Brain (organoid and tissue), 16 donors: ENCODE measurements at places on chromosomes 6 and 20. TPM values are rescaled to one million over a fixed set of nuclear protein-coding genes. Genes with fewer than 3 reads are reported as not detected.

- no peak for DNase-seq
Observed at GRCh38 chr6:7257521-7258230, 55.3 kb downstream of the SSR1 start.

- peak; percentile 93 for DNase-seq
Observed at GRCh38 chr6:68778356-68779020, 143.4 kb downstream of the ADGRB3 start.

DNA sequence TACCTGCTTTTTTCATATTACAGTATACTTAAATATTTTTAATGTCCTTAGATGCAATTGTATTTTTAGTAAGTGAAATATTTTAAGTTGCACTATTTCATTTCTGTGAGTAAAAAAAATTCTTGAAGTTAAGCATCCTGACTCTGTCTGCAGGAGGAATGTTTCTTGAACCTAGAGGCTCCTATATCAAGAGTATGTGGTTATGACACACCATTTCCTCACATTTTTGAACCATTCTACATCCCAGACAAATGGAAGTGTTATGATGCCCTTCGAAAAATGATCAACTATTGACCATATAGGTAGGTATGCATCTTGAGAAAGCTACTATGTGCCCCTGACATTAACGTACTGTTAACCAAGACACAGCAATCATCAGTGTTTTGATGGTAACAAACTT, 237.0 kb downstream of the BCKDHB start:
- no peak for DNase-seq

DNA sequence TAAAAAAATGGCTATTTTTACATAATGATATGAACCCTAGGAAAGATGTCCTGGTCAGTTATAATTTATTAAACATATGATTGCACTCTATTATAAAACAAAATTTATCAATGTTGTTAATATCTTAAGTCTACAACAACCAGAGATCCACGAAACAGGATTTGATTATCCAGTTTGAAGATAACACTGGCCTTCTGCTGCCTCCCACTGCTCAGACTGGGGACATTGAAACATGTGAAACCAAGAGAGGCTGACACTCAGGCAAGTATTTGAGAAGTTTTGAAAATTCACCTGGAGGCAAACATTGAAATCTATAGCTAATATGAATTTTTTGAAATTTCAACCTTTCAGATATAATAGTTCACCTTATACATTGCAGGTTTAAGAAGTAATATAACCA, 219.3 kb upstream of the HSF2 start:
- peak; percentile 8 for DNase-seq

The TP53TG5 gene
- polyA plus RNA-seq, result 4.8 TPM
